ENCODE measurements at places on chromosomes 16 and 17.

DNA sequence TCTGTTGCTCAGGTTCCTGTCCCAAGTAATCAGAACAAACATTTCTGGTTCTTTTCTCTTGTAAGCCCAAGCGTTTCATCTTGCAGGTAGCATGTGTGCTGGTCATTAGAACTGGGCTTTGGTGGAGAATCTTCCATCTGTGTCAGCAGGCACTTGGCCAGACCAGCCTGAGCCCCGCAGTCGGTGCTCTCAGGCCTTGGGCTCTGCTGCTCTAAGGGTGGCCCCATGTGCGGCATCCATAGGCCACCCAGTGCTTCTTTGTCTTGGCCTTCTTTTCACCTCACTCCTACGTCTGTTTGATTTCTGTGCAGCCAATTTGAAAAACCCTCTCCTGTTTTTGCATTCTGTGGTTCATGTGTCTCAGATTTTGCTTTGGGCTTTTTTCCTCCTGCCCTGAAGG is 51.6 kb downstream of the PLD6 start:
- DNase-seq: no peak

DNA sequence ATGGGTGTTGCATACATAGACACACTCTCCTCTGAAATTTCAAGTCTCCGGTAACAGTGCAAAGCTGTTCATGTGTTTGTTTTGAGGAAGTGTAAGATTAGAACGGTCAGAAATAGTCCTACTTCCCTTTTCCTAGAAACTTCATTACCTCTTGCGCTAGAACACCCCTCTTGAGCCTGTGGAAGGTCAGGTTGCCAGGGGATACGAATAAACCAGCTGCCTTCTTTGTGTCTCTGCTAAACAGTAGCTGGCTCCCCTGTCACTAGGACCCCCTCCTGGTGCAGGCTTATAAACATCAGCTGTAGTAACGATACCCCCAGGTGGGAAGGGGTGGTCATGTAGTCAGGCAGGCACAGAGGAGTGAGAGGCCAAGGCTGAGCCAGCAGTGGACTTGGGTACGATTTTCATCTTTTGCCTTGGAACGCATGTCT is 113.4 kb upstream of the RCVRN start:
- DNase-seq: no peak

- no peak for DNase-seq
These were observed 88.2 kb downstream of the RBFOX1 start for GRCh38 chr16:7420843-7421242.

DNA sequence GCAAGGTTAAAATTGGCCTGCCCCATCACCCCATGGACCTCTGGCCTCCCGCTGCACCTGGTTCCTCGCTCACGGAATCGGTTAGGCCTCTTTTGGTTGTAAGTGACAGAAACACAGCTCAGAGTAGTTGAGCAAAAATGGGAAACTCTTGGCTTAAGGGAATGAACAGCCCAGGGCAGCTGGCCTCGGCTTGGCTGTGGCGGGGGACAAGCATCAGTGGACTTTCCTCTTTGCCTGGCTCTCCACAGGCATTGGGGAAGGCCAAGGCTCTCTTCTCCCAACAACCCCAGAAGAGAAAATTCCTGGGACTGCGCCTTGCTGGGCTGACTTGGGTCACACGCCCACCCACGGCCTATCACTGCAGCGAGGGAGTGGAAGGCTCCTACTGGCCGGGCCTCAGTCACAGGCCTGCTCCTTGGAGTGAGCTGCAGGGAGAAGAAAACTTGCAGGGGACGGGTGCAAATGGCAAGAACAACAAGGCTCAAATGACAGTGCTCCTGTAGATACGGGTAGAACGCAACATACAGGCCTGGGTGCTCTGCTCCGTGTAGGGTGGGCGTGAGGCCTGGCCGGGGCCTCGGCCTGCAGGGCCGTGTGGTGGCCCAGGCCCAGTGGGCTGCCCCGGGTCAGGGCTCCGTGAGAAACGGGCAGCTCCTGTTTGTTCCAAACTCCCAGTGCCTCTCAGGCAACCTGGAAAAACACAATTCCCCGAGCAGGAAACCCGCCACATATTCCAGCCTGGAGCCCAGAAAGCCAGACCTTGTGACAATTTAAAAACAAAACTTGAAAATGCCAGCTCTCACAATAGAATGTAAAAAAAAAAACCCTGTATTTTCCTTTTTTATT is 25.0 kb upstream of the ATP2A3 start:
- DNase-seq: no peak

GRCh38 chr17:35742896-35743477 is 10.1 kb downstream of the GAS2L2 start:
- DNase-seq: no peak

GRCh38 chr17:41421116-41421515 is 3.3 kb downstream of the KRT37 start:
- no peak for DNase-seq

- no peak for DNase-seq
These were observed 172.5 kb downstream of the HS3ST3A1 start for GRCh38 chr17:13429201-13429600.

DNA sequence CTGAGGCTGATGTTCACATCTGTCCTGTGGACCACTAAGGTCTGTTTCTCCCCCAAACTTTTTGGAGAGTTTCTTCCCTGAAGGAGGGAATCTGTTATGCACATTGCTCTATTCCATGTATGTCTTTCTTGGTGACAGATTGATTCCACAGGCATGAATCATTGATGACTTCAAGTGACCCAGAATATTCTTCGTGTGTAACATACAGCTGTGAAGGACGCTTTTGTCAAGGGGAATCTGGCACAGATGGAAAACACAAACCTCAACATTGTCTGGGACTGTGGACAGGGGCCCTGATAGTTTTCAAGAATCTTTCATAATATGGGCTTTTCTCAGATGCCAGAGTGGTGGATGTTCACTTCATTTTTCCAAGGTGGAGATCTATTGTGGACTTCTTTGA is 223.1 kb upstream of the MAF start:
- DNase-seq: no peak

DNA sequence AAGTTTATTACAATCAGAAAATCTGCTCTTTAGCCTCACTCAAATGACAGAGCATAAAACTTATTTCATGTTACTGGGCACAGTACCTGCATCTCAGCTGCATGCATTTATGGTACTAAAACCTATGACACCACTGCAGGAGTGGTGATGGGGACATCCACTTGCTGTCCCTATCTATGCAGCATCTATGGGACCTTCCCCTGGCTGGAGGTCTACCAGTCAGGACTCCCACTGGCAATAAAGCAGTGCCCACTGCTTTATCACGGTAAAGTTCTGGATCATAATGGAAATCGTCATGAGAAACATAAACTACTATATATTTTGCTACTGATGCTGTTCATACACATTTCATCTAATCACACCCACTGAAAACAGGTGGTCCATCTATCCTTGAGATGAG is 26.2 kb downstream of the NSMCE1 start:
- no peak for DNase-seq

DNA sequence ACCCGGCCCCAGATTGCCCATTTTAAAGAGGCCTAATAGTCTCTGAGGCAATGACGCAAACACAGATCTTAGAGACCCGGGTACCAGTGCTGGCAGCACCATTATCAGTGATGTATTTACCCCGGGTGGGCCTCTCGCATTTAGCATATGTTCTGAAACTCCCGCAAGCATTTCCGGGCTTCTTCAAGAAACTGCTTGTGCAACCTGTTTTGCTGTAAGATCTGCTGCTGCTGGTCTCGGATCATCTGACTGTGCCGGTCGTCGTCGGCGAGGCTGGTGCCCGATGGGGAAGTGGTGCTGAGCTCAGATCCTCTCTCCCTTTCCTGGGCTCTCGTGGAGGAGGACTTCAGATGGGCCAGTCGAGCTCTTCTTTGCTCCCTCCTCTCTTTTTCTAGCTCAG is 12.5 kb downstream of the CEP295NL start:
- DNase-seq: peak; percentile 58

- DNase-seq: no peak
These were observed 37.2 kb upstream of the C16orf82 start for GRCh38 chr16:27029525-27029924.

DNA sequence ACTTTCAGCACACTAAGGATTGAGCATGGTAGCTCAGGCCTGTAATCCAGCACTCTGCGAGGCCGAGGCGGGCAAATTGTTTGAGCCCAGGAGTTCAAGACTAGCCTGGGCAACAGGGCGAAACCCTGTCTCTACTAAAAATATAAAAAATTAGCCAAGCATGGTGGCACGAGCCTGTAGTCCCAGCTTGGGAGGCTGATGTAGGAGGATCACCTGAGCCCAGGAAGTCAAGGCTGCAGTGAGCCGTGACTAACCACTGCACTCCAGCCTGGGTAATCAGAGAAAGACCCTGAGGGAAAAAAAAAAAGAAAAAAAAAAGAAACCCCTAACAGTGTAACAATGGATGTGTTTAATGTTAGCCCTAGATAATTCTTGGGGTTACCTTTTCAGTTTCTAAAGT is 24.0 kb downstream of the PARN start:
- DNase-seq: no peak

GRCh38 chr16:81035975-81036750 is 521 bp downstream of the ATMIN start:
- no peak for DNase-seq

- no peak for DNase-seq
These were observed 5.6 kb upstream of the SHMT1 start for GRCh38 chr17:18368946-18369345.

- DNase-seq: no peak
These were observed 5.3 kb downstream of the MAF start for GRCh38 chr16:79595231-79595641.

GRCh38 chr17:79952265-79952877 is 83.3 kb downstream of the TBC1D16 start:
- DNase-seq: no peak

DNA sequence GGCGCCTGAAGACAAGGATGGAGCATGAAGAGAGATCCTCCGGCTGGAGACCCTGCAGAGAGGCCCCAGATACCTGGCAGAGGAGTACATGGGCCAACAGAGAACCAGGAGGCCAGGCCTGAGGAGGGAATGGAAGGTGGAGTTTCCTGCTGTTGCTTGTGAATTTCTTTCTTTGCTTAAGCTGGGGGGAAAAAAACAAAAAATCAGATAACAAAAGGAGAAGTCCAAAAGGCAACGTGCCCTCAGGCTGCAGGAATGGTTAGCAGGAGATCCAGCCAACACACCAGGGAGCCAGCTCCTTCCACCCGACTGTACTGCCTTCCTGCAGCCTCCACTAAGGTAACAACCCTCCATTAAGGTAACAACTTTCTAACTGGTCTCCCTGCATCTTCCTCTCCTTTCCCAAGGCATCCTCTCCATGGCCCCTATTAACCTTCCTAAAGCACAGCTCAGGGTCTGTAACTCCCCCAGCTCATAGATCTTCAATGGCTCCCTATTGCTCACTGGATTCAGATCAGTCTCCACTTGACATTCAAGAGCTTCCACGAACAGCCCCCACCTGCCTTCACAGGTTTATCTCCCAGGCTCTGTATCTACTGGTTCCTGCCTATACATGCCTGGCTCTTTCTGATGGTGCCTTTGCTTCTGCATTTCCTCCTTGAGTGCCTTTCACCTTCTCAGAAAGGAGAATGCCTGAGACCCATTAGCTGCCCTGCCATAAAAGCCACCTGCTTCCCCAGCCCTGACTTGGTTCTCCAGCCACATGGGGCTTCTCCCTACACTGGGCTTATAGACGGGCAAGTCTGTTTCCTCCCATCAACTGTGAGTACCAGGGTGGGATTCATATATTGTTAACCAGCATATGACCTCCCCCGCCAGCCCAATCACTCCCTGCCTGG is 725 bp upstream of the ARL5C start:
- no peak for DNase-seq

GRCh38 chr17:50129353-50129727 is 620 bp downstream of the SAMD14 start:
- no peak for DNase-seq

- no peak for DNase-seq
These were observed 76.9 kb upstream of the PSMD7 start for GRCh38 chr16:74219706-74220105.

DNA sequence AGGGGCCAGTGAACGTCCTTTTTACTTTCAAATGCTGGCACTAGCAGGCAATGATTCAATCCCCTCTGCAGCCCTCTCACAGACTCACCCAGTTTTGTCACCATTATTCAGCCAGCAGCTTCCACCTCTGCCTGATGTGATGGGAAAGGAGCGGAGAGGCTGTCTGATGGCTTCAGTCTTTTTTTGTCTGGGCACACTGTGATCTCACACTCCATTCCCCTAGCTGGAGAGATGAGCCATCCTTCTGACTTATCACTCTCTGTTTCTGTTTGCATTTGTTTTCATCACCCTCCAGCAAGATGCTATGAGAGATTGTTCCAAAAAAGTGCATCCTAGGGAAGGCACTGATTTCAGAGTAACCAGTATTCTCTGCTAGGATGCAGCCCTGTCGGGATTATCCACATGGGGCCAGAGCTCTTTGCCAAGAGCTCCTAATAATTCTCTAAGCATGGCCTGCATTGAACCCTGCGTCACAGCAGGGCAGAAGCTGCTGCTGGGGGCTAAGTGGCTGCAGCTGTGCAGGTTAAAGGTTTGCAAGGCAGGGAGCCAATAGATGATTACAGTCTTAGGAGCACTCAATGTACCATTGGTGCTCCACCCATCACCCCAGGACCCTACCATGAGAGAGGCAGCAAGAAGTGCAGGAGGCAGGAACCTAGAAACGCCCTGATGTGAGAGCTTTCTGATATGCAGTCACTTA is 236.1 kb upstream of the C16orf82 start:
- no peak for DNase-seq

GRCh38 chr17:49966767-49967166 is 2.2 kb upstream of the DLX4 start:
- DNase-seq: no peak

GRCh38 chr16:35841632-35842031 is 2382.2 kb downstream of the TP53TG3F start:
- DNase-seq: no peak

- DNase-seq: no peak
These were observed 37.4 kb upstream of the TMC5 start for GRCh38 chr16:19380328-19380727.

DNA sequence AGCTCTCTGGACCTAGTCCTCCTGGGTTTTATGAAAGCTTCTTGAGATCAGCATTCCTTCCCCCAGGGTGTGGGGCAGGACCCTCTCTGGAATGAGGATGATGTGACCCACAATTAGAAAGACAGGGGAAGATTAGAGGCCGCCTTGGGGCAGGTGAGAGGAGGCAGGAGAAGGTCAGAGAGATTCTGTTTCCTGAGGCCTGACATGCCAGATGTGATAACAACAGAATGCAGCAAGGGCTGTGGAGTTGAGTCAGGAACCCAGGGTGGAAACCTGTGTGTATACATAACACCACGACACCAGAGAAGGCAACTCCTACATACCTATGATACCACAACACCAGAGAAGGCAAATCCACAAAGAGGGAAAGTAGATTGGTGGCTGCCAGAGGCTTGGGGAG is 5.4 kb upstream of the SLC5A10 start:
- DNase-seq: no peak

DNA sequence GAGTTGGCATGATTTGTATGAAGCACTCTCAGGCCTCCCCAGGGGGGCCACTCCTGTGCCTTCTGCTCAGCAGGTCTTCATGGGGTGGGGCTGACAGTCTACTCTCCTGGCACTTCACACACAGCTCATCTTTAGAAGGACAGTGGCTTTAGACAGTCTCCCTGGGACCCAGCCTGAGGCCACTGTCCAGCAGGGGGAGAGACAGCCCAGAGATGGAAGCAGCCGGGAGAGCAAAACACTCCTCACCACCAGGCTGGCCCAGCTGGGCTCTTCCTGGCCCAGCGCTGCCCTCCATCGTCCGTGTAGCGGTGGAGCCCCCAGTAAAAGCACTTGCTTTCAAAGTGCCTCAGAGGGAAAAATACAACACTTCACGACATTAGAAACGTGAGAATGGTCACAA is 62.0 kb upstream of the CRHR1 start:
- no peak for DNase-seq

- DNase-seq: no peak
These were observed 4.8 kb upstream of the KRT31 start for GRCh38 chr17:41402161-41402560.

GRCh38 chr17:8753976-8754440 is 4.3 kb downstream of the SPDYE4 start:
- no peak for DNase-seq

Data from mucosa of gallbladder (tissue), 1 donor.